ENCODE measurements at places on chromosomes 13 and 19.

GRCh38 chr19:28948566-28948965, 264.4 kb downstream of the UQCRFS1 start:
- DNase-seq = no peak

DNA sequence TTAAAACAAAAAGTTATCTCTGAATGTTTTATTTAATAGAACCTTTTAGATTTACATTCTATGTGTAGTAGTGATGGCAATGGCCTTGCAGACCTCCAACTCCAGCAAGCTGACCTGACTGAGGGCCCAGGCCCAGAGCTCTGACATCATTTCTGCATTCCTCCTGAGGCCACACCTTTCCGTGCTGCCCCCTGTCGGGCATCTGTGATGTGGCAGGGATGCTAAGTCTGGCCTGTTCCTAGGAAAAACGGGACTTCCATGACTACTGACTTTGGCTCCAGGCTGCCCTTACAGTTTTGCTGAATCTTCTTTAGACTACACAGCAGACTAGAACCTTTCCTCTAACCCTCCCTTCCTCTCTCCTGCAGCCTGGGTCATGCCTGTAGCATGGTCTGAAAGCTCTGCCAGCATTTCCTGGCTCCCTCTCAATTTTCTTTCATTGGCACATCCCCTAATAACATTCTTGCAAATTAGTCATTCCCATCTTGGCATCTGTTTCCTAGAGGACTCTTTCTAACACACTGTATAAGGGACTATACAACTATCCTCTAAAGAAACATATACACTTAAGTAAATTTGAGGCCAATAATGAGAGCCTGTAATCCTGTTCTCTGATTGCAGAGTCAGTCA, 249.1 kb downstream of the GPC5 start:
- no peak for DNase-seq

- no peak for DNase-seq
Measured at GRCh38 chr19:49879243-49879963, 1.9 kb downstream of the TBC1D17 start.

- no peak for DNase-seq
Measured at GRCh38 chr19:39098365-39099269, 14.4 kb downstream of the ACP7 start.

Measured in effector memory CD4-positive, alpha-beta T cell (primary cell).